Stimulated activated CD8-positive, alpha-beta memory T cell treated with anti-CD3 and anti-CD28 coated beads, Interleukin-4, amount 100 ng/mL, for 48 hours (primary cell): ENCODE measurements at places on chromosomes 7 and 10.

GRCh38 chr7:144391014-144391413, 12.5 kb downstream of the NOBOX start:
- DNase-seq, result no peak

DNA sequence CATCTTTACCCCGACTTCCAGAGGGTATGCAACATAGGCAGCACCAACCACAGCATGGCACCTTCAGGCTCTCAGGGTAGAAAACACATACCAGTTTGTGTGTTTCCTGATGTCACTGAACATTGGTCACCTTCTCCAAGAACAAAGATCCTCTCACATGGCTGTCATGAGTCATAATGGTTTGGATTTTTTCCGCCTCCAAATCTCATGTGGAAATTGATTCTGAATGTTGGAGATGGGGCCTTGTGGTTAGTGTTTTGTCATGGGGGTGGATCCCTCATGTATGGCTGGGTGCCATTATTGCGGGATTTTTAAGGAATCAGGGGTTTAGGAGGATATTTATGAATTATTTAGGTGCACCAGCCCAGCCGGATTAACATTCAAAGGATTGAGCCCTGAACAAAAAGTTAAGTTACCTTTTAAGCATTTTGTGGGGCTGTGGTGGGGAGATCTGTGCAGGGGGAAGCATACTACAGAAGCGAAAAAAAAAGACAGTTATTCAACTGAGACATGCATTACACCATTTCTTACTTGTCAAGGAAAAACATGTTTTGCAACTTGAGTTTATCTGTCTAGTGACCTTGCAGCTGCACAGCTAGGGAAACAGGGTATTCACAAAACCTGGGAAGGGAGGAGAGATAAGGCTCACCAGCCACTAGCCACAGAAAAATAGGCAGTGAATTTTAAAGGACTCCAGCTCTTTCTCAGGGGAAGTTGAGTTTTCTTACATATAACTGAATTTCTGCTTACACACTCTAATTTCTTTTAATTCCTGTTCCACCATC, 774.1 kb upstream of the AUTS2 start:
- DNase-seq, result no peak

DNA sequence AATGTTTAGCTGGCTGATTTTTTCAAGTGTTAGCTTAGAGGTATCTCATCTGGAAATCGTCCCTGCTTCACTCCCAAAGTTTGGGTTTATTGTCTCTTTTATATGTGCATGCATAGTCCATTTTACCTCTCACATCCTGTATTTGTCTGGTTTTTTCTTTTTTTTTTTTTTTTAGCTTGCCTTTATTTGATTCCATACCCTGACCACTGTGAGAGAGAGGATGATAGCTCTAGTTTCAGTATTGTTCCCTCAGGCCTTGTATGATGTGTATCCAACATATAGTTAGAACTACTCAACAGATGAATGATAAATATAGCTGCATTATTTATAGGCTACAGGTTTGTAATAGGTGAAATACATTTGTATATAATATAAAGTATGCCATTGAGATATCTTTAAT, 29.9 kb downstream of the PCGF5 start:
- no peak for DNase-seq

- no peak for DNase-seq
Observed at GRCh38 chr10:112782200-112782907, 167.7 kb upstream of the TCF7L2 start.

DNA sequence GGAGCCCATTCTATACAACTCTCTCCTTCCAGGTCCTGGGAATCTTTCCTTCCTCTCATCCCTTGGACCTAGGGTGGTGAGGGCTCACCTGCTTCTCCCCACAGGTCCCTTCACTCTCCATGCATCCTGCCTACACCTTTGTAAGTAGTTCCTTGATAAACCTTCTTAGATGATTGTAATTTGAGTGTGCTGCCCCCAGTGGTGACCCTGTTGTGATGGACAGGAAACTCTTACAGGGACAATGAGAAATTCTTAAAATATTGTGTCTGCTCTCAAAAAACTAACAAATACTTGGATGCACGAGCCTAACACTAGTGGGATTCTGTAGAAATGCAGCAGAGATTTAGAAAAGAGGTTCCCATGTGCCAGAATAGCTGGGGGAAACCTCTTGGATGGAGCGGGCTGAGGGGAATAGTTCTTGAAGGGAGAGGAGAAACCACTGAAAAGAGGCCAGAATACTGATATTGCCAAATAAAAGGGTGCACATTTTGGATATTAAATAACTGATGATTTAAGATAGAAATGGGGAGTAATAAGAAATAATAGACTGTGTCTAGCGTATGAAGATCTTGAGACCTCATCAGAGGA, 6.7 kb upstream of the PAXIP1 start:
- DNase-seq, result peak; percentile 36

GRCh38 chr7:144483189-144483588, 79.7 kb upstream of the NOBOX start:
- no peak for DNase-seq

DNA sequence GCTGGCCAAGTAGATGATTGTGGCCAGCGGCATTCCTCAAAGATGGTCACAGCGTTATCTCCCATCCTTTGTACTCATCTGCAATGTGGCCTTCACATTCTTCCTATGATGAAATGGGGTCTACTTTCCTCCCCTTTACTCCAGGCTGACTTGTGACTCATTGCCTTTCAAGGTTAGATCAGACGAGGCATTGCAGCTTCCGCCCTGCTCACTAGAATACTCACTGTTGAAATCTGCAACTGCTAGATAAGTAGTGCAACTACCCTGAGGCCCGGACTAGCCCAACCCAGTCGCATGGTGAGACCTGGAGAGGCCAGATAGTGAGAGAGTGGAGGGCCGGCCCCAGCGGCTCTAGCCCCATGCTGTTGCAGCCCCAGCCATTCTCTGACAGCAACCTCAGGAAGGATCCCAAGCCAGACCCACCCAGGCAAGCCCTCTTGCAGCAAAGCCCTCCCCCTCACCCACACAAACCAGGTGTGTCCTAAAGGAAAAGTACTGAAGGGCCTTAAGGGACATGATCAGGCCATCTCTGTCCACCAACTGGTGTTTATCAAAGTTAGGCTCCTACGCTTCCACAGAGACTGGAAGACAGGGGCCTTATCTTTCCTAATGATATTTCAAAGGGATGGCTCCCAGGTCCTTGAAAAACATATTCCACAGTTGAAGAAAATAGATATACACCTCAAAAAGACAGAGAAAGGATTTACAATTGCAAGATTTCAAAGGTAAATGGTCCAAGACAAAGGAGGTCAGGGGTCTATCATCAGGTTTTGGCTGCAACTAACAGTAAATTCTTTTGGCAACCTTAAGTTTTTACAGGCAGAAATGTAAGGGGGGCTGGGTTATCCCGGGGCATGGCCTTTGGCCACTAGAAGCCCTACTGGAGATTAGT, 107.2 kb upstream of the TRIM24 start:
- no peak for DNase-seq

DNA sequence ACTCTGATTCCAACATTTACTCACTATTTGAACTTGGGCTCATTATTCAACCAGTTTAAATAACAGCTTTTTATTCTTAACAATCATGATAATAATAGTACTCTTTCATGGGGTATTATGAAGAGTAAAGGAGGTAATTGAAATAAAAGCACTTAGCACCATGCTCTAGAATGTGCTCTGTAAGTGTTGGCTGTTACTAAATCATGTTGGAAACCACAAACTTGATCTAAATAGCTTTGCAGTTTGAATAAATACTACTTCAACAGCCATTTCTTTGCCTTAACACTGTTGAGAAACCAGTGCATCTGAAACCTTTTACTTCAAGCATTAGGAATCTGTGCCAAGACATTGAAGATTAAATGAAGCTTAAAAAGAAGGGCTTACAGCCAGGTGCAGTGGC, 7.9 kb upstream of the UPF2 start:
- no peak for DNase-seq

DNA sequence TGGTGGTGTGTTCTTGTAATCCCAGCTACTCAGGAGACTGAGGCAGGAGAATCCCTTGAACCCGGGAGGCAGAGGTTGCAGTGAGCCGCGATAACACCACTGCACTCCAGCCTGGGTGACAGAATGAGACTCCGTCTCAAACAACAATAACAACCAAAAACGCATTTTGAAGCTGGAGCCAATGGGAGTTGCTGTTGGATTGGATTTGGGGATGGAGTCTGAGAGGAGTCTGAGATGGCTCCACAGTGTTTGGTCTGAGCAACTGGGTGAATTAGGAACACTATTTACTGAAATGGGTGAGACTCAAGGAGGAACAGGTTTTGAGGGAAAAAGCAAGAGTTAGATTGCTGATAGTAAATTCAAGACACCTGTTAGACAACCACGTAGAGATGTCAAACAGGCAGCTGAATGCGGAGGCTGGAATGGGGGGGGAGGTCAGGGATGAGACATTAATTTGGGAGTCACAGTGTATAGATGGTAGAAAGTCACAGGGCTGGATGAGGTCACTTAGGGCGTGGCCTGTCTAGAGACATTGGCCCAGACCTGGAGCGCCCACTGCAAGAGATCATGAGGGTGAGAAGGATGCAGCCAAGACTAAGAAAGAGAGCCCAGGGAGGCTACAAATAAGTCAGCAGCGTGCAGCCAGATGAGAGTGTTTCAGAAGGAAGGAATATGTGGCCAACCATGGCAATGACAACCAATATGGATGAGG, 56.4 kb downstream of the CYCS start:
- DNase-seq, result no peak

DNA sequence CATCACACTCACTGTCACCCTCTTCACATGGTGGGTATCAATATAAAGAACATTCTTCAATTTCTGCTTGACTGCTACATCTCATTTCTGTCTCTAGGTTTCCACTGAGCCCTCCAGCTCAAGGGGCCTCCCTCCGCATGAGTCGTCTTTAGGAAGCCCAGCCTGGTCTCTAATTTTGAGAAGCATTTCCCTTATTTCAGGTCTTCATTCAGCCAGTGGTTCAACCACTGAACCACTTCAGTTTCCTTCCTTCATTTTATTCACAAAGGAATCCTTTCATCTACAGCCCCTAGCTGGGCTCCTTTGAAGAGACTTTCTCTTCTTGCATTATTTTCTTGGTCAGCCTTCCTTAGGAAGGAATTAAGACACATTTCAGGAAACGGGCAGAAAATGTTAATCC, 257.4 kb downstream of the KCNMA1 start:
- DNase-seq, result no peak

DNA sequence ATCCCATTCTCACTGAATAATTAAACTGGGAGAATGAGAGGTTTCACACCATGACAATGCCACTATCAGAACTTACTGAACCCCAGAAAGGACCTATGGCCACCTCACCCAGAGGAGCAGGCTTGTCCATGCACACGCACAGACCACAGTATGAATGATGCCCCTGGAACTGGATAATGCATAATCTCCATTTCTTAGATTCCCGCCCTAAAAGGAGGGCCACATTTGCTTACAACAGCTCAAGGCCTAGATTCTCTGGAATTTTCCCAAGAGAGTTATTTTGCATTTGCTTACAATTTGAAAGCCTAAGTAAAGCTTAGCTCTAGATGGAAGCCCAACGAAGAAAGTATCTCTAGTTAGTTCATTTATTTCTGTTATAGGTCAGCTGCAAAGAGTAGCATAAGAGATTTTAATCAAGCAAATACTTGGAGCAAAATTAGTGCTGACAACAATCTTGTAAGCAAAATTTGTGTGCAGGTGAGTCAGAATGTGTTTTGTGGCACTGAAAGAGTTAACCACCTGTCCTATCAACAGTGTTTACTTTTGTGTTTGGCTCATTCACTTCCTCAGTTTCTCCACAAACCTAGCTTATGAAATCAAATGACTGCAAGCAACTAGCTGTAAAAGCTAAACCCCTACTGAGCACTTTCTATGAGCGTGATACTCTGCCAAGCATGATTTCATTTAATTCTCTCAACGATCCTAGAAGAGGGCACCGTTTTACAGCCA, 32.1 kb downstream of the ELMO1 start:
- DNase-seq, result no peak

DNA sequence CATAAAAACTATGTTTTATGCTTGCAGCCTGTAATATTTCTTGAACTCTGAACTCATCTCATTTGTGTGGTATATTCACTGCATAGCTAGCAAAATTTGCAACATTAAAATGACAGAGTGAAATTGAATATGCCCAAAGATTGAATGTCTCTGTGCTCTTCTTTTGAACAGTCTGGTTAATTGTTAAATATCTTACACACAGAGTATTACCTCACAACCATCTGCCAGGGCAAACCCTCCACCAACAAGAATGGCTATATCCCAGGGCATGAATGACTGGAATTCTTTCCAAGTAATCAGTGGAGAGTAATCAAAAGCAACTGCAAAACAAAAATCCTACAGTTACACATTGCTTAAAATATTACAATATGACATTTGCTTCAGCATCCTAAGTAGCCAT, 76.9 kb downstream of the SLC13A1 start:
- DNase-seq, result no peak

DNA sequence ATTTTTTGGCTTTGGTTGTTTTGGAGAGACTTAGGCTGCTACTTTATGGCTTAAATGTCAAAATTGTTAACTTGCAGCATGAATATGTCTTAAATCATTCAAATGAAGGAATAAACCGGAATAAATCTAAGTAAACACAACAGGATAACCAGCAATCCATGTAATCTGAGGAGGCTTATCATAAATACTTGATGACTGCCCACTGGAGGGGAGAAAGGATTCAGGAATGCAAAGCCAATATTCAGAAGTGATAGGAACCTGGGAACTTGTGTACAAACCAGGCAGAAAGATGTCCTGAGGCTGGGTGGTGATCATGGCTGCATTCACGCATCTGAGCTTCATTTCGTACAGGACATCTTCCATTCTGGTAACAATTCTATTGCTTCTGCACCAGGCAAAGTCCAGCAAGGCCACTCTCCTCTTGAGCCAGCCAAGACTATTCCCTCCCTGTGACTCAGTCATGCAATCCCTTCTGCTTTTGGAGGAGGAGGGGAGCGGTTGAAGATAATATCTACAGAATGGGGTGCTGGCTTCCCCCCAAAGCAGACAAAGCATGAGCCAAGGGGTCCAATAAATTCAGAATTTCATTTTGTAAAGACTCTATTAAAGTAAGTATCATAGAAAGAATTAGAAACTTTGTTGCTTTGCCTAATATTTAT, 374.5 kb downstream of the PHTF2 start:
- no peak for DNase-seq

GRCh38 chr10:119715628-119716505, 10.0 kb upstream of the INPP5F start:
- DNase-seq, result no peak

- no peak for DNase-seq
Observed at GRCh38 chr10:113272511-113272910, 280.3 kb upstream of the HABP2 start.

DNA sequence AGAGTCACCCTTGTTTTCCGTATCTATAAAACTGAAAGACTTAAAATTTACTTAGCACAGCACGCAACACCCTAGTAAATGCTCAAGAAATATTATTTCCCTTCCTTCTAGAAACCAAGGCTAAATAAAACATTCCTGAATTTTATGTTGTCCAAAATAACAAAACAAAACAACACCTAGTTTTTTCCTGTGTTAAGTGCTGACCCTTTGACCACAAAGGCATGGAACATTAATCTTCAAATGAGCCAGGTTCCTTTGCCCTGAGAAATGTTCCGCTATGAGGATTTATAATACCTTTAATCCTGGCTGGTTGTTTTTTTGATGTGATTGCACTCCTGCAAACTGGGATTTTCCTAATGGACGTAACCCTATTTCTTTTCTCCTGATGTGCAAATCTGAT, 29.0 kb upstream of the DGKI start:
- DNase-seq, result no peak
